ENCODE measurements at places on chromosomes 6 and 20.

DNA sequence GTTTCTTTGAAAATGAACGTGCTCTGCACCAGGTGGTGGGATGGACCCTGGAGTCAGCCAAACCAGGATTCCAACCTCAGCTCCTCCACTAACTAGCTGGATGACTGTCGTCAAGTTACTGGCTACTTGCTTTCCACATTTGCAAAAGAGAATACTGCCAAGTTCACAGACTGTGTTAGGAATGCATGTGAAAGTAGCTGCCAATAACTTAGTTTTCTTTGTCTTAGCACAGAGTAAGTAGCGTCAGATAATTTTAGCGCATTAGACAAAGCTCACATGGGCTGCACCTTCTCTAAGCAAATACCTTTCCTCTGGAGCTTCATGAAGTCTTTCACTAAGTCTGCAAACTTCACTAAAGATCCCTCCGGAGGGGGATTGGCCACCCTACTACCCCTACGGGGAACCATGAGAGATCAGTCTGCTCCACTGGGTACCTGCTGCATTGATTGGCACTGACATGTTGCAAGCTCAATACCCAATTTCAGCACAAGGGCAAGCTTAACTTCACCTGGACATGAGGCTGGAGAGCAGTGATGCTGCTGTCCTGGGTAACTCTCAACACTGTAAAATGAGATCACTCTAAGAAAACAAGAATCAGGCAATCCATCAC lies 113.9 kb downstream of the MBOAT1 start:
- no peak for DNase-seq

- no peak for DNase-seq
Measured at GRCh38 chr6:150924808-150925589, 59.5 kb downstream of the MTHFD1L start.

- DNase-seq = no peak
Measured at GRCh38 chr6:136550045-136550329, 235 bp downstream of the MAP7 start.

DNA sequence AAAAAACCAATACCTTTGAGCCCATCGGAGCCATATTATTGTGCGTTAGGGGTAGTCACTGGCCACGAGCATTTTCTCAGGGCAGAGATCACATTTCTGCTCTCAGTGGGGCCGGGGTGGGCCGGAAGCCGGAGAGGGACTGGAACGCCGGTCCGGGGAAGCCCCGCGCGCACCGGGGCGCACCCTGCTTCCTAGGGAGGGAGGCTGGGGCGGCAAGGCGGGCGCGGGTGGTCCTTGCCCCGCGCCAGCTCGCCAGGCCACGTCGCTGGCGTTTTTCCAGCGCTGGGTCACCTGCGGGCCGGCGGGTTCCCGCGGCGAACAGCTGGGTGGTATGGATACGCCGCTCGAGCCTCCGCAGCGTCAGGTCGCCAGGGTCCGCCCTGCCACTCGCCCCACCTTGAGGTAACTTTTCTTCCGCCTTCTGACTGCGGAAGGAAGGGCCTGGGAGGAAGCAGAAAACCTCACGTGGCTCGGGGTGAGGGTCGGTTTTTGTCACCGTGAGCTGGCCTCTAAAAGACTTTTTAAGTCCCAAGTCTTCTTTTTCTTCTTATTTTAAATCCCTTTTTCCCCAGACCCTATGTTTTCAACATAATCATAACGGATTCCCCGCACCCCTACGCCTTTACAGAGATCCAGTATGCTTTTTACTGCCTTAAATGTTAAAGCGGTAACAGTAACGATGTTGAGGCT lies 2.7 kb upstream of the EEF1A1 start:
- no peak for DNase-seq

- no peak for DNase-seq
Measured at GRCh38 chr6:37556881-37557644, 57.4 kb upstream of the CCDC167 start.

- no peak for DNase-seq
Measured at GRCh38 chr6:74596588-74596987, 609.3 kb downstream of the COL12A1 start.

DNA sequence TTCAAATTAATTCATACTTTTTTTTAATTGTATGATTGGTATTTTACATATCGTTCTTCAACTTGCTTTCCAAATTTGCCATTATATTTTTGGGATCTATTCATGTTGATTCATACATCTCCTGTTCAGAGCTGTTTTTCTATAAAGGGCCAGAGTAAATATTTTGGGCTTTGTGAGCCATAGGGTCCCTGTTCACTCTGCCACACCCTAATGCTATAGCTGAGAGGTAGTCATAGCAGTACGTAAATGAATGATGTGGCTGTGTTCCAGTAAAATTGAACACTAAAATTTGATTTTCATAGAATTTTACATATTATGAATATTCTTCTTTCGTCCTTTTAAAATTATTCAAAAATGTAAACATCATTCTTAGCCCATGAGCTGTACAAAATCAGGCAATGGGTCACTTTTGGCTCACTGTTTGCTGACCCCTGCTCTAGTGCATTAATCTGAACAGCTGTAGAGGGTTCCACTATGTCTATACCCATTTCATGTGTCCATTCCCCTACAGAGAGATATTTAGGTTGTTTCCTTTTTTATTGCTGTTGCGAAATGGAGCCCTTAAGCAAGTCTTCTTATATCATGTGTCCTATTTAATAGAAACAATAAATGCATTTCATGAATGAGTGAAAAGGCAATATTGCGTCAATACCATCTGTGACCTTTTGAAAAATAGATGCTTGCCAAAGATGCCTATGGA lies 136.4 kb upstream of the SALL4 start:
- peak; percentile 86 for DNase-seq

GRCh38 chr6:31734821-31735406 lies 1.4 kb downstream of the CLIC1 start:
- DNase-seq = no peak

DNA sequence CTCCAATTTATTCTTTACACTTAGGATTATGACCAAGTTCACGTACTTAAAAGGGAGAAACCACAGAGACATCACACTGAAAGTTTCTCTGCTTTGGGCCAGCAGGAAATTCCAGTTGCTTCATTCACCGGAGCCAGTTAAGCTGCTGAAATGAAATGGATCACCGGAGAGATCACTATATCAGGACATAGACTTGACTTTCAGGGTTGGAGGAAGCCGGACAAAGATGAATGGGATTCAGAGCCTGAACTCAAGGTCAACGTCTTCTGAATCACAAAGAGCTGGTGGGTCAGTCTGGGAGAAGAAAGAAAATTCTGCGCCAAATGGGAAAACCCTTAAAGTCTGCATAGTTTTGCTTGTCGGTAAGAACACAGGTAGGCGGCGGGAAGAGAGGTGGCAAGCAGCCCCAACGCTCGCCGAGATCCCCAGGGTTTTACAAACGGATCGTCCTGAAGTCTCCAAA lies 81.9 kb upstream of the CCDC28A start:
- DNase-seq = no peak

GRCh38 chr6:56051202-56051598 lies 175.8 kb upstream of the BMP5 start:
- DNase-seq = no peak

GRCh38 chr6:130393306-130393705 lies 27.5 kb downstream of the TMEM200A start:
- DNase-seq = no peak

- DNase-seq = no peak
Measured at GRCh38 chr20:39861381-39861780, 827.7 kb downstream of the MAFB start.

- DNase-seq = no peak
Measured at GRCh38 chr6:29968130-29968529, 25.8 kb downstream of the HLA-A start.

DNA sequence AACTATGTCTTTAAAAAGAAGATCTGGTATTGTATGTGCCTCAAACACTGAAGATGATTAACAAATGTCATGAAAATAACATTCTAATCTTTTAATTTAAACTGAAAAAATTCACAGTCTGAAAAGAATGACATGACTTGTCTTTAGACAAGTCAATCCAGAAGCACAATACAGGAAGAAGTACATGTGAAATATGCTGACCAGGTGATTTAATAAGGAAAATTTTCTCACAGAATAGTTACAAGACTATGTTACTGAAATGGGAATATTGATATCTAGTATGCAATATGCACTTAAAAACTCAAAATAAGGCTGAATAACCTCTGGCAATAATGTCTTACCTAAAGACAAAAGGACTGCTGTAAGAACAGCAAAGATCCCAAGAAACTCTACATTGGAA lies 13.1 kb downstream of the CEP85L start:
- DNase-seq = no peak

DNA sequence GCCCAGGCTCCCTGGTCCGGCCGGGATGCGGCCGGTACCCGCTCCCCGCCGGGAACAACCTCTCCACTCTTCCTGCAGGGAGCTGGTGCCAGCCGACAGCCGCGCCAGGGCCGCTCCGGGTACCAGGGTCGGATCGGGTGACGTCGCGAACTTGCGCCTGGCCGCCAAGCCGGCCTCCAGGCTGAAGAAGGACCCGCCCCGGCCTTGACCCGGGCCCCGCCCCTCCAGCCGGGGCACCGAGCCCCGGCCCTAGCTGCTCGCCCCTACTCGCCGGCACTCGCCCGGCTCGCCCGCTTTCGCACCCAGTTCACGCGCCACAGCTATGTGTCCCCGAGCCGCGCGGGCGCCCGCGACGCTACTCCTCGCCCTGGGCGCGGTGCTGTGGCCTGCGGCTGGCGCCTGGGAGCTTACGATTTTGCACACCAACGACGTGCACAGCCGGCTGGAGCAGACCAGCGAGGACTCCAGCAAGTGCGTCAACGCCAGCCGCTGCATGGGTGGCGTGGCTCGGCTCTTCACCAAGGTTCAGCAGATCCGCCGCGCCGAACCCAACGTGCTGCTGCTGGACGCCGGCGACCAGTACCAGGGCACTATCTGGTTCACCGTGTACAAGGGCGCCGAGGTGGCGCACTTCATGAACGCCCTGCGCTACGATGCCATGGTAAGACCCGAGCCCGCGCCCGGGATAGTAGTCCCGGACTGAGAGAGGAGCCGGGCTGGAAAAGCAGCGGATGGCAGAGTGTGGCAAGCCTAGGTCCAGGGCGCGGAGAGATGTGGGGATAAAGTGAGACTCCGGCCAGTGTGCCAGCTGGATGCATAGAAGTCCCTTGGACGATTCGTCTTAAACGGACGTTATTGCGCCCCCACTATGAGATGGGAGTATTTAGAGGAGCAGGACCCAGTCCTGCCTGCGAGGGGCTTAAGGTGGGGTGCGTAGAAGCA lies at the start of gene NT5E:
TSS of gene NT5E (plus strand) at position 266 of the 942 bp plus-strand sequence. CDS start at position 323, 57 bp downstream.
- no peak for DNase-seq

- DNase-seq = no peak
Measured at GRCh38 chr20:33419140-33419974, 18.0 kb upstream of the CDK5RAP1 start.

GRCh38 chr6:77204555-77204954 lies 258.7 kb downstream of the HTR1B start:
- DNase-seq = no peak

GRCh38 chr20:3227506-3227905 lies 11.5 kb downstream of the SLC4A11 start:
- no peak for DNase-seq

DNA sequence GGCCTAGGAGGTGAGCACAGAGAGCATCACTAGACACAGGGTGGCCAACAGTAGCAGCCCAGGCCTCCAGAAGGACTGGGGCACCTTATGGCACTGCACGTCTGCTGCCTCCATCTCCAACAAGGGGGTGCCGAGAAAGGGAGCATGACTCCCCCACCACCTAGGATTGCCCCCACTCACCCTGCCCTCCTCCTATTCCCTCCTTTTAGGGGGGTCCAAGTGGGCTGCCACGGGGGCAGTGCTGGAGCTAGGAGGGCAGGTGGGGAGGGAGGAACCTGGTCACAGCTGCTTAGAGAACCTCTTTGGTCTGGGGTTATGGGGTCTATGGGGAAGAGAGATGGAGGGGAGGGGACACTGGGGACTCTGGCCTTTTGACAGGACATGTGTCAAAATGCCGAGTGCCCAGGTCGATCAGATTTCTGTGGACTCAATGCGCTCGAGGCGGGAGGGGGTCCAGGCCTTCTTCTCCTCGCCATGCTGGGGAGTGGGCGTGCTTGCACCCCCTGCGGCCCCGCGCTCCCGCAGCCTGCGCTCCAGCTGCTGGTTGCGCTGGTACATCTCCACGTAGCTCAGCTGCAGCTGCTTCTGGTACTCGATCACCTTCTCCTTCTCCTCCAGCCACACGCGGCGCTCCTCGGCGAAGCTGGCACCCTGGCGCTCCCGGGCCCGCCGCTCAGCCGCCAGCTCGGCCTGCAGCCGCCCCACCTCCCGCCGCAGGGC lies 4.5 kb upstream of the FASTKD5 start:
- DNase-seq = no peak

- DNase-seq = no peak
Measured at GRCh38 chr6:145559836-145560235, 175.5 kb downstream of the EPM2A start.

DNA sequence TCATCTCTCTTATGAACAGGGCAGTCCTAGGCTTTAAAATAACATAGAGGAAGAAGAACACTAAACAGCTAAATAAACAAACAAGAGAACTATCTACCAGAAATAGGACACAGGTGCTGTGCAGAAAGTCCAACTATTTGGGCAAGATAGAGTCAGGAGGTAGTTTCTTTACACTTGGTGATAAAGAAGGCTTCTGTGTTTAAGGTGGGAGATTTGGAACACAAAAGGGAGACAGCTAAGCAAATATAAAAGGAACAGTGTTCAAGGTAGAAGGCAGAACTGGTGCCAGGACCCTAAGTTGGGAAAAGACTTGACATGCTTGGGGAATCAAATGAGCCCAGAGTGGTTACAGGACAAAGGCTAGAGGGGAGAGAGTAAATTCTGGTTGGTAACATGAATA lies 110.5 kb downstream of the MANEA start:
- DNase-seq = no peak

GRCh38 chr6:134520181-134521115 lies 202.5 kb upstream of the SGK1 start:
- no peak for DNase-seq

GRCh38 chr6:154319231-154319858 lies 37.3 kb downstream of the IPCEF1 start:
- DNase-seq = no peak

- no peak for DNase-seq
Measured at GRCh38 chr20:35171753-35172433, at the start of gene PROCR. Gene PROCR, plus strand, starts transcription at chr20:35172072. Its CDS starts 83 bp downstream, at chr20:35172155.

DNA sequence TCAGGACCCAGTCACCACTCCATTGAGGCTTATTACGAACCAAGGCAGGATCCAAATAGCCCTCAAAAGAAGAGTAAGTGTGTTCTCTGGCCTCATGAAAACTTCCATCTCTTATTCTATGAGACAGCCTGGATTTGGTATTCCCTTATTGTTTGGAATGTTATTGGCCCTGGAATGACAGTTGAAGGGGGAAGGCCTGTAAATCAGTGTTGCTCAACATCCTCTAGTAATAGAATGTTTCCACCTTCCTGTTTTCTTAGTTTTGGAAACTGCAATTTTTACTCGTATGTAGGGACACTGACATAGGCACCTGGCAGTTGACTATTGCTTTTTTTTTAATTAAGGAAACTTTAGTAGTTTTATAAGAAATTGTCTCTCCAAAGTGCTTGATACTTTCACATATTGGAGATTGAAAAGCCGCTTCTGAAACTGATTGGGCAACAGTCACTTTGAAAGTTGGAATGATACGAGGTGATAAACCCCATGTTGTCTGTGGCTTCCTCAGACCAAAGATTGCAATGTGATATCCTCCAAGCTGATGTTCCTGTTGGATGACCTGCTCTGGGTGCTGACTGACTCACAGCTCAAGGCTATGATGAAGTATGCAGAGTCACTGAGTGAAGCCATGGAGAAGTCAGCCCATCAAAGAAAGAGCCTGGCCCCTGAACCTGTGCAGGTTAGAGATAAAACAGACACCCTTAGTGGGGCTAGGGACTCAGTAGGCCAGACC lies 43.1 kb downstream of the BLTP3A start:
- no peak for DNase-seq
